ENCODE measurements at places on chromosomes 2 and 18.

DNA sequence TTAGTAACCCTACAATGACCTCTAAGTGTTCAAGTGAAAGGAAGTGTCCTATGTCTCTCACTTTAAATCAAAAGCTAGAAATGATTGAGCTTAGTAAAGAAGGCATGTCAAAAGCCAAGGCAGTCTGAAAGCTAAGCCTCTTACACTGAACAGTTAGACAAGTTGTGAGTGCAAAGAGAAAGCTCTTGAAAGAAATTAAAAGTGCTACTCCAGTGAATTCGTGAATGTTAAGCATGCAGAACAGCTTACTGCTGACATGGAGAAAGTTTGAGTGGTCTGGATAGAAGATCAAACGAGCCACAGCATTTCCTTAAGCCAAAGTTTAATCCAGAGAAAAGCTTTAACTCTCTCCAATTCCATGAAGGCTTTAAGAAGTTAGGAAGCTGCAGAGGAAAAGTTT lies 373.7 kb downstream of the NR4A2 start:
- DNase-seq = no peak

DNA sequence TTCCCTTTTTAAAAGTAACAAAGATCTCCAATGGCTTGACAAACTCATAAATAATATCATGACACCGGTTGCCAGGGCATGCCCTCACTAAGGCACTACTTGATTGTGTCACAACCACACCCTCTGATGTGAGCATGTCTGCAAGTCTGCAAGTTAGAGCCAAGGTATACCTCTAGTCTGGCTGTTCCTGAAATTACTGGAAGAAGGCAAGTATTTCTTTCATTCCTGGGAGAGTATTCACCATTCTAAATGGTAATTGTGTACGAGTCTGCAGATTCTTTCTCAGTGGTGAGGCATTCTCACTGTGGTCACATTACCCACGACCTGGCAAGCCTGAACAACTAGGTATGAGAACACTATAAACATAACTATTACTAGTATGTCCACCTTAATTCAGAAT lies 25.7 kb upstream of the RNU4ATAC start:
- DNase-seq = no peak

DNA sequence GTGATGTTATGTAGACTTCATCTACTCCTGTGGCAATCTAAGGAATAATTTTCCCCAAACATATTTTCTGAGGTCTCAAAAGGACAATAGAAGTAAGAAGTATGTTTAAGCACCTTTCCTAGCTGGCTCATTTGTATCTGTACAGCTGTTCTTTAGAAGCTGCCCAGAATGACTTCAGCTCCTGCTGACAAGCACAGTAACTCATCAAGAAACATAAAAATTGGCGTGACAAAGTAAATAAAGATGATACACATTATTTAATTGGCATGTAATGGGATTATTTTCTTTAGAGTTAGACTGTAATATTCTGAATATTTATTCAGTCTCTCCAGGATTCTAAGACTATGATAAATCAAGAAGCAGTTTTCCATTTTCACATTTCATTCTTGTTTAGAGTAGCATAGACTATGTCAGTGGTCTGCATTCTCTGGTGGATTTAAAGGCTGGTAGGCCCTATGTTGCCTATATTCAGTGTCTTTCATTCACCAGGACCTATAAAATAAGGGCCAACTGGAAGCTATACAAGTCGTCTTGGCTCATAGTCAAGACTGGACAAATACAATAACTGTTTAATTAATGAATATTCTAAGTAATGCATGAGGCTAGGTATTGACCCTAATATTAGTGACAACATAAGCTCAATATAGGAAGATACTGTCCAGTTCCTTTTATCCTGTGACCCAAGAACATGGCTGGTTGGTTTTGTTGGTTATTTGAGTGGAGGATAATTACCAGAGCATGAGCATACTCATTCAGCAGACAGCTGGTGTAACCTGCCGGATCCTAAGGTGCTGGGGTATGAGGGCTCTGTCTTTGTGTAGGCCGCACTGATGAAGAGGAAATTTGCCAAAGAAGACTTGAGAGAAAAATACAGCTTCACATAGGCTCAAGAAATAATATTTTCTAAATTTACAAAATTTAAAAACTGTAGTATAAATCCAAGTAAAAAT lies 107.0 kb downstream of the PDE1A start:
- no peak for DNase-seq

DNA sequence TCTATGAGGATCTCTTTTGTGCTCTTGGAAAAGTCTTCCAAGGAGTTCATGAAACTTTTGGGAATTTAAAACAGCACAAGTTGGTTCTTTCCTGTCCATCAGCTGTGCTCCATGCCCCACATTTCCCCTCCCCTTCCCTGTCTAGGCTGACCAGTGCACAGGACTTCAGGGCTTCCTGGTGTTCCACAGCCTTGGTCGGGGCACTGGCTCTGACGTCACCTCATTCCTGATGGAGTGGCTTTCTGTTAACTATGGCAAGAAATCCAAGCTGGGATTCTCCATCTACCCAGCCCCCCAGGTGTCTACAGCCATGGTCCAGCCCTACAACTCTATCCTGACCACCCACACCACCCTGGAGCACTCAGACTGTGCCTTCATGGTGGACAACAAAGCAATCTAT lies 8.1 kb upstream of the DNAJB2 start:
- no peak for DNase-seq

DNA sequence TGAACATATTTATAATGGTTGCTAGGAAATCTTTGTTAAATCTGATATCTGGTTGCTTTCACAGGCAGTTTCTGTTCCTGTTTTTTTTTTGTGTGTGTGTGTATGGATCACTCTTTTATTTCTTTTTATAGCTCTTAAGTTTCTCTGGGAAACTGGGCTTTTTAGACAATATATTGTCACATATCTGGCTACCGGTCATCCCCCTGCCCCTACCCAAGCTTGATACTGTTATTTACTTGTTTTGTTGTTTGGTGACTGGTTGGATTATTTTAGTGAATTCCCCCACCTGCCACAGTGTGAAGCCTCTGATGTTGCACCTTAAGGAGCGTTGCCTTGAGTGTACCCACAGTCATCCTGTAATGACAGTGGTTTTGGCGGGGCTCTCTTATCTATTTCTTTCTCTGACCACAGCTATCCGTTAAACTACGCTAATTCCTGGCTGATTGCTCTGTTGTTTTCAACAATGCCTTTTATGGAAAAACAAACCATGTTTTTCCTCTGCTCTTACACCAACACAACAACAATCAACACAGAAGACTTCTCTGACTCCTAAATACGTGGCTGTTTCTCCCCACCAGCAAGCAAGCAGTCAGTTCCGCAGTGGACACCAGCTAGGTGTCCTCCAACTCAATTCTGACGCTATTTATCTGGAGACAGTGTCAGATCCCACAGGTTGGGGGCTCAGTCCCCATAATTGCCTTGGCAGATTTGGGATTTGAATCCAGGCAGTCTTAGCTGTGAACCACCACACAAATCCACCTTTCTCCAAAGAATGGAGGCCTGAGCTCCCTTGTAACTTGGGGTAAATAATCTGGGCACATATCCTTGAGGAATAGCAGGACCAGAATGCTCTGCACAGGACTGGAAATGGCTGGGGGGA lies 10.9 kb downstream of the GNLY start:
- DNase-seq = no peak

DNA sequence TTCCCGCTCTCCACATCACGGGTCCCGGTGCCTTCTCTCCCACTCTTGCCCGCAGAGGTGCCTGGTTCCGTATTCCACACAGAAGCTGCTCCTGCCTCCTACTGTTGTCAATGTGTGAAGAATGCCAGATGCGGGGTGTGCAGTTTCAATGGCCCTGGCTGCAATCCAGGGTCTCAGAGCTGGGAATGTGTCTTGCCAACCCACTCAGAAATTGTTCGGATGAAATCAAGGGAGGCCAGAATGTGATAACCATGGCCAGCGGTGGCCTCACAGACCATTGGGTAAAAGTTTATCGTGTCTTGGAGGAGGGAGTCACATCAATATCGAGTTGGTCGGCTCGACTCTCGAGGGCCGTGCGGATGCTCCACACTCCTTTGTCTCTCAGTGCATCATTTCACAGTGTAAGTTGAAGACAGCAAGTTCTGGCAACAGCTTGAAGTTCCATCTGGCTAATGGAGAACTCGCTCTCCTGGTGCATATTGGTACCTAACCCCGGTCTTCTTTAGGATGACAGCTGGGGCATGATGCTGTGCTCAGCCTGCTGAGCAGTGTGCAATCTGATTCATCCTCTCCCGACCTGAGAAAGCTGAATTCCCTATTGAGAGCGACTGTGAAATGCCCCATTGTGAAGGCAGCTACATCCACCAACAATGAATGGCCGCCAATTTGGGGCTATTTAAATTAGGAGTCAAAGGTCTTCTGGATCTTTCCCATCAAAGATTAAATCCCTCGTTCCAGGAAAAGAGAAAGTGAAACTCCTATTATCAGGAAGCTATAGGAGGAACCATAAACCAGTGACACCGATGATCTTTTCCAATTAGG lies 389.0 kb downstream of the SOX11 start:
- DNase-seq = no peak

Measured in left renal cortex interstitium (tissue), 4 donors.